Karpas-422 (cell line): ENCODE measurements at places on chromosomes 2 and 18.
A peak's percentile ranks its signal among the peaks of the same experiment; 100 is the strongest.

DNA sequence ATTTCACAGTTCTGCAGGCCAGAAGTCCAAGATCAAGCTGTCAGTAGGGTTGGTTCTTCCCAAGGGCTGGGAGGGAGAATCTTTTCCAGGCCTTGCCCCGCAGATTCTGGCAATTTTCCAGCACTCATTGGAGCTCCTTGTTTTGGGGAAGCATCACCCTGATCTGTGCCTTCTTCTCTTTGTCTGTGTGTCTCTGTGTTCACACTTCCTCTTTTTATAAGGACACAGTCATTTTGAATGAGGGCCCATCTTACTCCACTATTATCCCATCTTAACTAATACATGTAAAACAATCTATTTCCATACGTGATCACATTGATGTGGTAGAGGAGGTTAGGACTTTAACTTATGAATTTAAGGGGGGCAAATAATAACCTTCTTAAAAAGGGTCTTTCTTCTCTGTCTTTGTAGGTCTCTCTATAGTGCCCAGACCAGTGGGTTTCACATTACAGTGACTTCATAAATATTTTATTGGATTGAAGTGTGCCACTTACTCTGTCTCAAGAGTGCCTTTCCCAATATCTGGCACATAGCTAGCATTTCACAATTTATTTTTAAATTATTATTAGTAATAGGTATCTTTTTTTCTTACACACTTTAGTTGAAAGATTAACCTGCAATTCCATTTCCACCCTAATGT, 68.9 kb upstream of the CBLN2 start:
- DNase-seq, result no peak
- H3K4me1 ChIP-seq, result no peaks in the 10 kb centered on the region
- H3K27ac ChIP-seq, result no peak overlapping the region
- no peak overlapping the region for H3K4me3 ChIP-seq
- no peaks in the 10 kb centered on the region for H3K27me3 ChIP-seq

- no peak for DNase-seq
- H3K27ac ChIP-seq, result no peak overlapping the region
- H3K27me3 ChIP-seq, result no peaks in the 10 kb centered on the region
Observed at GRCh38 chr2:31660812-31661335, 80.1 kb upstream of the SRD5A2 start.

DNA sequence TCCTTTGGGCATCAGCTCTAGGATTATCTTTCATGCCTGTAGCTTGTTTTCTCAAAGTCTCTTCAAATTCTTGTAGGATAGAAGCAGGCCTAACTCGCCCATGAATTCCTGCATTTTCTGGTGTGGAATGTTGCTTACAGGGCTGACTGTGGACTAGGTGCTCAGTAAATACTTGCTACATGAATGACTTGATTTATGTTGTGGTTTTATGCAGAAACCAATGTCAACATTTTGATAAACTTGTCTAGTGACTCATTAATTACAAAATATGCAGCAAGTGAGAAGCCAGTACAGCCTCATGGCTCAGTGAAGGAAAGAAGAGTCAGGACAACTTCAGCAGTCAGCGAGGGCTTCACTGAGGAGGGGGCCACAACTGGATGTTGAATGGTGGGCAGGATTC, 110.6 kb upstream of the SIX2 start:
- no peak overlapping the region for H3K27ac ChIP-seq
- H3K4me1 ChIP-seq, result no peaks in the 10 kb centered on the region
- no peaks in the 10 kb centered on the region for H3K36me3 ChIP-seq
- H3K4me3 ChIP-seq, result no peak overlapping the region
- DNase-seq, result no peak

GRCh38 chr2:85583667-85584353, 421 bp upstream of the VAMP5 start:
- DNase-seq, result no peak
- peaks cover 13% of the 10 kb centered on the region for H3K4me1 ChIP-seq
- H3K27ac ChIP-seq, result no peak overlapping the region
- H3K36me3 ChIP-seq, result peaks cover 5% of the 10 kb centered on the region; the same call in 1 of the 2 replicates
- no peak overlapping the region for H3K4me3 ChIP-seq
- no peaks in the 10 kb centered on the region for H3K27me3 ChIP-seq

DNA sequence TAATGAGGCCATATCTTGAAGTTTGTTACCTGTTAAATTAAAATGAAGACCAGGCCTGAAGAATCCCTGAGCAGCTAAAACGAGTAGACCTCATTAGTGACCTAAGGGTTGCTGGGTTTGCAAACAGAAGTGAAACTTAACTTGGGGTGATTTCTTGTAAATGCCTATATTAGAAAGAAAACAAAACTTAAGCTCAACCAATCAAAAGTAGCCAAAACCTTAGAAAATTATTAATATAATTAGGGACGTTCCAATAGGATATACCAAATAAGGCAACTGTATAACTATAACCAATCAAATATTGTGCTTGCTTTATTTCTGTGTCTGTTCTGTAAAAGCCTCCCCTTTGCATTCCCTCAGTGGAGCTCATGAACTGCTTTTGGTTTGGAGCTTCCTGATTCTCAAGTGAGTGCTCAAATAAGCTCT, 137.9 kb upstream of the VRK2 start:
- no peak overlapping the region for H3K4me3 ChIP-seq
- no peak overlapping the region for H3K27ac ChIP-seq
- H3K27me3 ChIP-seq, result no peaks in the 10 kb centered on the region
- H3K4me1 ChIP-seq, result no peaks in the 10 kb centered on the region
- H3K36me3 ChIP-seq, result no peaks in the 10 kb centered on the region
- DNase-seq, result no peak

DNA sequence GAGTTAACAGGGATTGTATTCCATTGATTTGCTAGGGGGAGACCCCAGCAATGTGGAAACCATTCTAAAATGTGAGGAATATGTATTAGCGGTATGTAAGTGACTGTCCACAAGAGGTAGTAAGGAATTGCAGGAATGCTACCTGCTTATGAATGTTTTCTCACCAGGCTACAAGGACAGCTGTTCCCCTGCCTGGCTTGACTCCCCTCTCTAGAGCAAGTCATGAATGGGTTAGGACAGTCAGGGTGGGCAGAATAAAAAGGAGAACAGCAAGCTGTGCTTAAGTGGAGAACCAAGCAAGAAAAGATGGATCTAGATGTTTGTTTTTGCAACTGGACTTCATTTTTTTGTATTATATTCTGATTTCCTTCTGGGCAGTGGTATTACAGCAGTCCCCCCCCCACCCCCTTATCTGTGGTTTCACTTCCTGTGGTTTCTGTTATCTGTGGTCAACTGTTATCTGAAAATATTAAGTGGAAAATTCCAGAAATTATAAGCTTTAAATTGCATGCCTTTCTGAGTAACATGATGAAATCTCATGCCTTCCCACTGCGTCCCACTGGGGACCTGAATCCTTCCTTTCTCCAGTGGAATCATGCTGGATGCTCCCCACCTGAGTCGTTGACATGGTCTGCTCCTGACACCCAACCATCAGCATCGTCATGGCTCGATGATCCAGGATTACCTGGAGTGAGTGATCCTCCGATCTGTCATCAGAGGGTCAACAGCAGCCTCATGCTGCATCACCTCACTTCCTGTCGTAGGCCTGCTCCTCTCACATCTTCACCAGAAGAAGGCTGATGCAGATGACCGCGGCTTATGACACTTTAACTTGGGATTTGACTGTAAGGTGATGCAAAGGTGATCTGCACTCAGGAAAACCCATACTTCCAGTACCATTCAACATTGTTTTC, 52.2 kb downstream of the VAPA start:
- no peaks in the 10 kb centered on the region for H3K27me3 ChIP-seq
- no peak for DNase-seq
- peaks cover 3% of the 10 kb centered on the region; the same call in 1 of the 2 replicates for H3K4me1 ChIP-seq
- no peak overlapping the region for H3K4me3 ChIP-seq
- H3K36me3 ChIP-seq, result no peaks in the 10 kb centered on the region

DNA sequence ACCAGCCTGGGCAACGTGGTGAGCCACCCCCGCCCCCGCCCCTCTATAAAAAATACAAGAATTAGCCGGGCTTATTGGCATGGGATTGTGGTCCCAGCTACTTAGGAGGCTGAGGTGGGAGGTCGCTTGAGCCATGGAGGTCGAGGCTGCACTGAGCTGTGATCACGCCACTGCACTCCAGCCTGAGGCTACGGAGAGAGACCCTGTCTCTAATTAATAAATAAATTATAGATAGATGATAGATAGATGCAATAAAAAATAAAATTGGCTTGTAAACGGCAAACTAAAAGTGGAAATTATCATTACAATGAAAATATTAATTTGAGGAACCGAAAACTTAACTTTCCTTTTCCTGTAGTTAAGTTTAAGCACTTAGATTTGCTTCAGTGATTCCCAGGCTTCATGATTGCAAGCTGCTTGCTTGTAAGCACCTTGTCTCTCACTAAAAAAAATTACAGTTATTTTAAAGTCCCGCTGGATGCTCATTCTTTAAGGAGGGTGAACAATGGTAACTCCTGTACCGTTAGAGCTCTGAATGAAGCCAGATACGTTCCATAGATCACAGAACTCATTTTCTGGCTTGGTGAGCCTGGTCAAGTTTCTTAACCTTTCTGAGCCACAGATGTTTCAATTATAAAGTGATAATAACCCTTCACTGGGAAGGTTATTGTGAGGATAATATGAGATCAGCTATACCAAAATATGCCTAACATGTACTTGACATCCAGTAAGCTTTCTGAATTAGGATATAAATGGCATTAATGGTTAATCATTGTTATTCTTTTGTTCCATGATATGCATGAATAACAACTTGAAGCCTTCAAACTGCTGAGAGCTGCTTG, 9.3 kb upstream of the NARS1 start:
- H3K36me3 ChIP-seq, result no peaks in the 10 kb centered on the region
- H3K27me3 ChIP-seq, result no peaks in the 10 kb centered on the region
- H3K4me3 ChIP-seq, result peak overlapping the region; percentile 85
- peak; percentile 83 for DNase-seq

GRCh38 chr2:188303363-188304031, 11.8 kb downstream of the GULP1 start:
- H3K4me3 ChIP-seq, result no peak overlapping the region
- no peak for DNase-seq
- H3K27me3 ChIP-seq, result no peaks in the 10 kb centered on the region
- no peaks in the 10 kb centered on the region for H3K4me1 ChIP-seq
- no peaks in the 10 kb centered on the region for H3K36me3 ChIP-seq
- H3K27ac ChIP-seq, result no peak overlapping the region

DNA sequence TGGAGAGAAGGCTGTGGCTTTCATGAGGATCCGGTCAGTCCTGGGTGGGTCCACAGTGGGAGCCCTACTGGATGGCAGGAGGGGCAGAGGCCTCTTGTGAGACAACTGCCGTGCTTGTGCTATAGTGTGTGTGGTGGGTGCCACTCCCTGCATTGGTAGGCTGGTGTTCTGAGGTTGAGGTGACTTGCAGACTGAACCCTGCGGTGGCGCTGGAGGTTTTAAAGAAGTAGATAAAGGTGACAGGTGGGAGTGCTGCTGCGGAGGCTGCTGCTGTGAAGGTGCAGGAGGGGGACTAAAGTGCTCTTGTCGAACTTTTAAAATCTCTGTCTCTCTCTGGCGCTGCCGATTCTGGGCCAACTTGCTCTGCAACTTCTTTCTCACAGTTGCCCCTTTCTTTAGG, 29.7 kb downstream of the INO80D start:
- peaks cover 17% of the 10 kb centered on the region for H3K4me1 ChIP-seq
- H3K4me3 ChIP-seq, result no peak overlapping the region
- DNase-seq, result no peak
- peaks cover 17% of the 10 kb centered on the region for H3K36me3 ChIP-seq

- no peak overlapping the region for H3K27ac ChIP-seq
- no peaks in the 10 kb centered on the region for H3K4me1 ChIP-seq
- no peak for DNase-seq
- H3K27me3 ChIP-seq, result no peaks in the 10 kb centered on the region
- no peak overlapping the region for H3K4me3 ChIP-seq
Observed at GRCh38 chr2:63406641-63407040, 181.6 kb downstream of the WDPCP start.

DNA sequence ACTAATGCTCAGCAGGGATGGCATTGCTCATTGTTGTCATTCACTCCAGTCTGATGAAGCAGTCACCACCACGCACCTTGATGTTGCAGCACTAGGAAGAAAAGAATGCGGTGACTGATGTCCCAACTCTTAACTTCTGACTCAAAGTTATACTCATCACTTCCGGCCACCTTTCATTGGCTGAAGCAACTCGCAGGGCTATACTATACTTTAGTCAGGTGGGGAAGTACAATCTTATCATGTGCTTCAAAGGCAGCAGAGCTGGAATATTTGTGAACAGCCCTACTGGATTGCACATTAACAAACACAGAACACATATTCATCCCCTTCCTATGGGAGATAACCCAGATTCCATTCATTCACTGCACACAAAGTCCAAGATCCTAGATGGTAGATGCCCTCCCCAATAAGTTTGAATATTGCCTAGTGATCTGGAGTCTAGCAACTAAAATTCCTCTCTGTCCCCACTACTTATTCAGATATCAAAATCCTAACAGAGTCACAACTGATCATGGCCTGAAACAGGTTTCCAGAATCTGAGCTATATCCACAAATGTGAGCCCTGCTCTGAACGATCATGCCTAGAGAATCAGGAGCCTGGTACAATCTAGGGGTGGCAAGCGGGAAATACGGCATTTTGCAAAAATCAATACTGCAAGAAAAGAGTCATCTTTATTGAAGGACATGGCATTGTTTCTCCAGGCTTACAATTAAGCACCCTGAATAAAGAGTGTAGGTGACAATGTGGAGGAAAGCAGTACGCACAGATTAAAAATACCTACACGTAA, 3.4 kb upstream of the SPATS2L start:
- no peaks in the 10 kb centered on the region for H3K27me3 ChIP-seq
- no peaks in the 10 kb centered on the region for H3K36me3 ChIP-seq
- H3K4me1 ChIP-seq, result no peaks in the 10 kb centered on the region
- no peak overlapping the region for H3K4me3 ChIP-seq

DNA sequence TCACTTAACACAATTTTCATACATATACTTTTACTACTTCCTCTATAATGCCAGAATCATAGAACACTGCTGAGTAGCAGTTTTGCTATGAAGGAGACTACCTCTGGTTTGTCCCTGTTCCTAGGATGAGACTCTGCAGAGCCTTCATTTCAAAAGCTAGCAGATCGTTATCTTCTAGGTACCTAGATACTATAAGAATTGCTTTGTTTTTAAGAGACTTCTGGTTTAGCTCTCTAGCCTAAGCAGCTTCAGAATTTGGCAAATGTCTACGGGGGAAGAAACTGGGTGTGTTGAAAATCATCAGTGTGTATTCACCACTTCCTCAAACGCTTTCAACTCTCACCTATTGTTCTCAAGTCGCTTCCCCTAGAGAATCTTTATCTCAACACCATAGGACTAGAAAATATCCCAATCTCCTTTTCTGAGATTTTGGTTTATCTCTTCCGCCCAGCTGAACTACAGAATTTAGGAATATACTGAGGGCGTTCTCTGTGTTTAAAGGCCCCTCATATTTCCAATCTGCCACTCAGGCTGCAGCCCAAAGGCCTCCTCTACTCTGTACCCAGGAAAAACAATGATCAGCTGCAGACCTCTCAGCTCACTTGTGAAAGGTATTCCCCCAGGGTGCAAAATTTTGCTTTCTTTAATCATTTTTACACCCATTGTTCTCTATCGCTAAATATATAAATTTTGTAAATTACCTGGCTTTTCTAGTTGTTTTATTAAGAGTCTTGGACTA, 28.7 kb downstream of the SMAD2 start:
- DNase-seq, result peak; percentile 85
- H3K4me1 ChIP-seq, result peaks cover 89% of the 10 kb centered on the region
- peak overlapping the region; percentile 97 for H3K27ac ChIP-seq
- H3K4me3 ChIP-seq, result peak overlapping the region; percentile 55
- H3K36me3 ChIP-seq, result peaks cover 16% of the 10 kb centered on the region; the same call in 1 of the 2 replicates
